ENCODE measurements at places on chromosomes 2 and 18.

DNA sequence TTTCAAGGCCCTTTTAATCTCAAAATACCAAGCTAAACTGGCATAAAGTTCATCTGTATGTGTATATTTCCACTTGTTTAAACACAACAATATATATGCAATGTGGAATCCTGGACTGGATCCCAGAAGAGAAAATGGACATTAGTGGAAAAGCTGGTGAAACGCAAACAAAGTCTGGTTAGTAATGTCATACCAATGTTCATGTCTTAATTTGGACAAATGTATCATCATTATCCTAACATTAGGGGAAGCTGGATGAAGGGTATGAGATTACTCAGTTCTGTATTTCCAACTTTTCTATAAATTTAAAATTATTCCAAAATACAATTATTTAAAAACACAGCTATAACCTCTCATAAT, 3.8 kb downstream of the SP3 start:
- no peak for DNase-seq

- peak; percentile 82 for DNase-seq
Observed at GRCh38 chr2:238231251-238231793, 8.5 kb downstream of the HES6 start.

DNA sequence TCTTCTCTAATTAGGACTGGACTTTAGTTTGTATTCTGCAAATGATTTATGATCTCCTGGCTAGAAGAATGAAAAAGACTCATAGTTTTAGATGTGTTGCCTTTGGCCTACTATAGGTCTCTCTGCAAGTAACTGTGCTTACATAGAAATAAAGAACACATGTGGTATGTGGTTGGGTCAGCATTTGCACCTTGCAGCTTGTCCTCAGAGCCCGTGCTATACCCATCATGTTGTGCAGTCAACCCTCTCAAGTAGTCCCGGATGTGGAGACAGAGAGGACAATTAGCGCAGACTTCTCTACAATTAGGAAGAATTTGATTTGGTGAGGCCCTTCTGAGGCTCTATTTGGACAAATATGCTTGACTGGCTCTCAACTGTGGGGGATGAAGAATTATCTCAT, 203.7 kb upstream of the ITGA4 start:
- no peak for DNase-seq

- DNase-seq, result no peak
Observed at GRCh38 chr2:46720592-46721185, 194.9 kb downstream of the MCFD2 start.

DNA sequence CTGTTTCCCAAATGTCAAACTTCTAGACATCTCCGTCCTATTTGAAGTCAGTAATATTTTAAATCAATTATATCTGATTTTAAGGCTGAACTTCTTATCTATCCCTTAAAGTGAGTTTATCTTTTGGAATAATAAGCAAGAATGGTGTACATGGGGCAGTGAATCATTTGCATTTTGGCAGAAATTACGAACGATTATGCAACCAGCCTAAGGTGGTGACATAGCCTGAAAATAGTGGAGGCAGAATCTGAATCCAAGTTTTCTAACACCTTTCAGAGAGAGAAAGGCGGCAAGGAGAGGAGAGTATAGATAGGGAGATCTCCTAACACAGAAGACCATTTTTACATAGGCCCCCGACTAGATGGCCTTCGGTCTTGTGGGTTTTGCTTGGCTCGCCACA, 10.7 kb downstream of the ZBTB14 start:
- no peak for DNase-seq

DNA sequence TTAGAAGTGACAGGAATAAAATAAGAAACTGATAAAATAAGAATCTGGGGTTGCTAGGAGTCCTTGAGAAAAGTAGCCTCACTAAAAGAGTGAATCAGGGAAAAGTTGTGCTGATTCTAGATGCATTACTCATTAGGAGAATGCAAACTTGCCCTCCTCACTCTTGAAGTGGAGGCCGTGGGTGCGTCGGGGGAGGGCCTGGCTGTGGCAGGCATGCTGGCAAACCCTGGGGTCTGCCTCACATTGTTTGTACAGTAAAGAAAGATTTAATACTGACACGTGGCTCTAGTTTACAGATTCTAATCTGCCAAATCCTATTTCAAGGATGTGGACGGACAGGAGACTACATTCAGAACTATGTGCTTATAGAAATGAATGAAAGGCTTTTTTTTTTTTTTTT, 41.9 kb downstream of the TANC1 start:
- DNase-seq, result no peak

- no peak for DNase-seq
Observed at GRCh38 chr2:145075454-145076062, 555.6 kb upstream of the ZEB2 start.

DNA sequence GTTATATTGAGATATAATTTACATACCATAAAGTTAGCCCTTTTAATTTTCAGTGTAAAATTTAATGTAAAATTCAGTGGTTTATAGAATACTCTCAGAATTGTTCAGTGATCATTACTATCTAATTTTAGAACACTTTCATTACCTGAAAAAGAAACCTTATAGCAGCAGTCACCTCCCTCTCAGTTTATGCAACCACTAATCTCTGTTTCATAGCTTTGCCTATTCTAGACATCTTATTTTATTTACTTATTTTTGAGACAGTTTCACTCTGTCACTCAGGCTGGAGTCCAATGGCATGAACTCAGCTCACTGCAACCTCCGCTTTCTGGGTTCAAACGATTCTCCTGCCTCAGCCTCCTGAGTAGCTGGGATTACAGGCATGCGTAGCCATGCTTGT, 479.6 kb downstream of the DPP10 start:
- no peak for DNase-seq

- no peak for DNase-seq
Observed at GRCh38 chr18:79452991-79453645, 57.4 kb downstream of the NFATC1 start.

GRCh38 chr2:50995610-50996009, 36.3 kb downstream of the NRXN1 start:
- DNase-seq, result no peak

GRCh38 chr2:211867845-211868451, 670.7 kb downstream of the ERBB4 start:
- DNase-seq, result no peak

DNA sequence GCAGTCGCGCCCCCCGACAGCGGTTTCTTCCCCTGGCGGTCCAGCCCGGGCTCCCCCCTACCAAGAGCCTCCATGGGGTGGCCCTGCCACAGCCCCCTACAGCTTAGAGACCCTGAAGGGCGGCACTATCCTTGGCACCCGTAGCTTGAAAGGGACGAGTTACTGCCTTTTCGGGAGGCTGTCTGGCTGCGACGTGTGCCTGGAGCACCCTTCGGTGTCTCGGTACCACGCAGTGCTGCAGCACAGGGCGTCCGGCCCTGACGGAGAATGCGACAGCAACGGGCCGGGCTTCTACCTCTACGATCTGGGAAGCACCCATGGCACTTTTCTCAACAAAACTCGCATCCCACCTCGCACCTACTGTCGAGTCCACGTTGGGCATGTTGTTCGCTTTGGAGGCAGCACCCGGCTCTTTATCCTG, 475 bp downstream of the SLC4A1AP start:
- DNase-seq, result no peak
